ENCODE measurements at places on chromosomes 4 and X.

DNA sequence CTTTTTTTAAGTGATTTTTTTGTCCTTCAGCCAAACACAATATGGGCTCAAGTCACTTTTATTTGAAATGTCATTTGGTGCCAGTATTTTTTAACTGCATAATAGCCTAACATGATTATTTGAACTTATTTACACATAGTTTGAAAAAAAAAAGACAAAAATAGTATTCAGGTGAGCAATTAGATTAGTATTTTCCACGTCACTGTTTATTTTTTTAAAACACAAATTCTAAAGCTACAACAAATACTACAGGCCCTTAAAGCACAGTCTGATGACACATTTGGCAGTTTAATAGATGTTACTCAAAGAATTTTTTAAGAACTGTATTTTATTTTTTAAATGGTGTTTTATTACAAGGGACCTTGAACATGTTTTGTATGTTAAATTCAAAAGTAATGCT is 62.1 kb downstream of the EDNRA start:
- DNase-seq = no peak

- DNase-seq = no peak
Observed at GRCh38 chr4:88609387-88609786, 17.1 kb downstream of the HERC3 start.

DNA sequence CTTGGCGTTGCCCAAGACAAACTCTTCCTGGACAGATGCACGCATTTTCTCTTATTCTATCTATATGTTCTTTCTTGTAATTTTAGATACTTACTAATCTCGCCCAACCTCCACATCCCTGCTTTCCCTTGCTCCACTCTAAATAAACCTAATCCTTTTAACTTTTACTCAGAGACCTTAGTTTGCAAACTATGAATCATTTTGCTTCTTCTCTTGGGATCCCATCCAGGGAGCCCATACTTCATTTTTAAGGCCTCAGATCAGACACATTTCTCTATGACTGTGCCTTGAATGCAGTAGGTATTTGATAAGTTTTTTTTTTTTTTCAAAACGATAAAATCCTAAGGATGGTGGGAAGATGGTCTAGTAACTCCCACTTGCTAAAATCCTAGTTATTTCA is 353.8 kb upstream of the HAND2 start:
- DNase-seq = no peak

DNA sequence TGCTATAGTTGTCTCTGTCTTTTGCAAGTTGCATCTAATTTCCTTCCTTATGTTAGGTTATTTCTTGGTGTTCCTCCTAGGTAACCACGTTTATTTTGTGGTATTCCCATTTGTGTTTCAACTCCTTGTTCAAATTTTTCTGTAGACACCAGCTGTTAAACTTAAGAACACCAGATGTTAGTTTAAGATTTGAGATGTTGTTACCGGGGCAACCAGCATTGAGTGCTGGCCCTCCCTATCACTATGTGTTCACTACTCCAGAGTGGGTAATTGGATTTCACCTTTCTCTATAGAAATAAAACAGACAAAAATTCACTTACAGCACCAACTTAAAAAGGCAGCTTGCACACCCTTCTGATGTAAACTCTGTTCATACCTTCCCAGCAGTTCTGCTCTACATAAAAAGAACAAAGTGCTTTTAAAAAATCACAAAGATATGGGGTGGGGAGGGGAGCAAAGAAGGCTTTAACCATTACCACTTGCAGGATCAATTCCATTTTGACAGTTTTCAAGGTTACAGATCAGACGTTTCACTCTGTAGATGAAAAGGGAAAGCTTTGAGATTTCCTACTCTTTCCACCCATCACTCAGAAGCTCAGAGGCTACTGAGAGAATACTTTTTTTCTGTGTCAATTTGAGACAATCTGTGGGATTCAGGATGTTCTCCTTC is 82.9 kb downstream of the DKK2 start:
- no peak for DNase-seq

DNA sequence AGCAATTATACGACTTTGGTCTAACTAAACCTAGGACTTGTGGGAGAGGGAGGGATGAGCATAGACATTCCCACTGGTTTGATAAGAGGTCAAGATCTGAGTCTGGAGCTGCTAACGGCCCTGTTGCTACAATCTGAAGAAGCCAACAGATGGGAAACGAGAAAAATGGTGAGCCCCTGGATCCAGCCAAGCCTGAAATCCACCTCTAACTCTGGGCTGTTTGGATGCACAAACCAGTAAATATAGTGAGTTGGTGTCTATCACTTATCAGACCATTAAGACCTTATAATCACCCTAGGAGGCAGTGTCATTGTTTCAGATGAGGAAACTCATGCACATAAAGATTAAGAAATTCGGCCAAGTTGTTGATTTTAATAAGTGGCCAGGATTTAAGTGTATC is 50.5 kb downstream of the ADGRA3 start:
- no peak for DNase-seq

Data from GM06990 (cell line).